ENCODE measurements at places on chromosomes 16 and 17. TPM values are rescaled to one million over a fixed set of nuclear protein-coding genes. Genes with fewer than 3 reads are reported as not detected.

The GP1BA gene
- total RNA-seq, result not detected

The CUEDC1 gene
- 4.6 TPM for total RNA-seq

The CLEC3A gene
- not detected for total RNA-seq

The SLC4A1 gene
- total RNA-seq, result not detected

The TNFRSF13B gene
- not detected for total RNA-seq

The SP6 gene
- 0.65 TPM for total RNA-seq

The MYH3 gene
- 0.40 TPM for total RNA-seq

The KRTAP4-3 gene
- total RNA-seq, result not detected

The ZNF597 gene
- 2.2 TPM for total RNA-seq

The PLA2G10 gene
- not detected for total RNA-seq

The MYL4 gene
- total RNA-seq, result 0.40 TPM

The STH gene
- not detected for total RNA-seq

The FOXL1 gene
- 0.60 TPM for total RNA-seq

GRCh38 chr16:58127033-58127556 lies 2.1 kb downstream of the CFAP20 start:
- DNase-seq, result peak; percentile 94

- DNase-seq, result no peak
Observed at GRCh38 chr16:83958137-83958845, 5.3 kb downstream of the OSGIN1 start.

DNA sequence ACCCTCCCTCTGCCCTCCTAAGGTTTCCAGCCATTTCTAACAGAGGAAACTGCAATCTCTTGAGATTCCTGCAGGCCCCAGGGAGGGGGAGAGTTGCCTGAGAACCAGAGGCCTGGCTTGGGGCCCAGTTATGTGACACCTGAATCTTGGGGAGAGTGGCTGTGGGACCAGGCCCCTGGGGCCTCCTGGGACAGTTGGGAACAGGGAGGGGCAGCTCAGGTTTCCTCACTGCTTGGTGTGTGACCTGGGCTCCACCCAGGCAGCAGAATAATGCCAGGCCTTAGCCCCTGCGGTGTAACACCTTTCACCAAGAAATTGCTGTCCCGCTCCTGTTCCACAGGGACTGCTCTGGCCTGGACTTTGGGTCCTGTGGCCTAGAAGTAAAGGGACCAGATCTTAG lies 44.3 kb upstream of the CRHR1 start:
- DNase-seq, result no peak

- DNase-seq, result no peak
Observed at GRCh38 chr16:77410449-77410848, 24.4 kb downstream of the ADAMTS18 start.

DNA sequence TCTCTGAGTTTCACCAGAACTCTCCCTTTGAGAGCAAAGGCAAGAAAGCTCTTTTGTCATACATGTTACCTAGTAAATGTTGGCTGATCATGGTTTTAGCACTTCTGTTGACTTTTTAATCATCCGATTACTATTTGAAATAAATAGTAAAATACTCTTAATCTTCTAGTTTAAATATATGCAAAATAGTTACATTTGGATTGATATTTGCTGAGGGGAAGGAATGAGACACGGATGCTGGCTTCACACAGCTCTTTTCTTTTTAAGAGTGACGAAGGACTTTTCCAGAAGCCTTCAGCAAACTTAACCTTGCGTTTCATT lies 9.4 kb downstream of the NFATC3 start:
- no peak for DNase-seq

DNA sequence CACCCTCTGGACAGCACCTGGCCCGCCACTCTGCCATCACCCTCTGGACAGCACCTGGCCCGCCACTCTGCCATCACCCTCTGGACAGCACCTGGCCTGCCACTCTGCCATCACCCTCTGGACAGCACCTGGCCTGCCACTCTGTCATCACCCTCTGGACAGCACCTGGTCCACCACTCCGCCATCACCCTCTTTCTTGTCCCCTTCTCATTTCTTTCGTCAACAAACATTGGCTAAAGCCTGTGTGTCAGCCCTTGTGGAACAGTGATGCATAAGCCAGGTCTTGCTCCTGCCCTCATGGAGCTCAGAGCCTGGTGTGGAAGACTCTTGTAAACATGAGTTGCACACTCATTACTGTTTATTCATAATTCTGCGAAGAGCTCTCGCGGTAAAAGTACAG lies 31.2 kb downstream of the CDK5R1 start:
- no peak for DNase-seq

DNA sequence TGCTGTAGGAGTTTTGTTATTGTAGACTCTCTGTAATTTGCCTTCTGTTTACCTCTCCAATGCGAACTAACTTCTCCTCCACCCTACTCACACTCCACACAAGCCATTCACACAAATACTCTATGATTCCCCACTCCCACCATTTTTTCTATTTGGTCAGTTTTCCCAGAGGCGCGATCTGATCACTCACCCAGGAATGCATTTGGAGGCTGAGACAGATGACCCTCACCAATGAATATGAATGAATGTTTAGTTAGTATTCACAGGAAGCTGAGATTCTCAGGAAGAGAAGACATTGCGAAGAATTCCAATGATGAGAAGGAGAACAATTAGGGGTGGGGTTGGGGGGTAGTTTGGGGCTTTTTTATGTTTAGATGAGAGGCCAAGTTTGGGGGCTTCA lies 10.5 kb upstream of the ANKFN1 start:
- DNase-seq, result no peak

GRCh38 chr17:30921544-30922196 lies at the start of gene ADAP2:
TSS of gene ADAP2 (plus strand) at chr17:30921945. CDS start at chr17:30922015, 70 bp downstream.
- peak; percentile 32 for DNase-seq

DNA sequence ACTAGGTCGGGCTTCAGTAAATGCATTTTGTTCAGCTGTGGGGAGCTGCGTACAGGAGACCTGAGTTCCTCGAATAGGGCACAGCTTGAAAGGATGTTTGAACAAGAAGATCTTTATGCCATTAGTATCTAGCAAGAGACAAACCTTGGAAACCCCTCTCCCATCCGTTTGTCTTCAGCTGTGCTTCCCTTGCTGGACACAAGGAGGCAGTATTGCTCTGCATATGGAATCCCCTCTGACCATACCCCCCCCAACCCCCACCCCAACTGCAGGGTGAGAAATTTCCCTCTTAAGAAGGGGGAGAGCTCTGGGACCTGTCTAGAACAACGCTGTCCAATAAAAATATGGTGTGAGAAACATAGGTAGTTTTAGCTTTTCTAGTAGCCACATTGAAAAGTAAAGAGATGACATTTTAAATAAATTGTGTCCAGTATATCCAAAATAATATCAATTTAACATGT lies 1.6 kb downstream of the MRM1 start:
- DNase-seq, result peak; percentile 73

DNA sequence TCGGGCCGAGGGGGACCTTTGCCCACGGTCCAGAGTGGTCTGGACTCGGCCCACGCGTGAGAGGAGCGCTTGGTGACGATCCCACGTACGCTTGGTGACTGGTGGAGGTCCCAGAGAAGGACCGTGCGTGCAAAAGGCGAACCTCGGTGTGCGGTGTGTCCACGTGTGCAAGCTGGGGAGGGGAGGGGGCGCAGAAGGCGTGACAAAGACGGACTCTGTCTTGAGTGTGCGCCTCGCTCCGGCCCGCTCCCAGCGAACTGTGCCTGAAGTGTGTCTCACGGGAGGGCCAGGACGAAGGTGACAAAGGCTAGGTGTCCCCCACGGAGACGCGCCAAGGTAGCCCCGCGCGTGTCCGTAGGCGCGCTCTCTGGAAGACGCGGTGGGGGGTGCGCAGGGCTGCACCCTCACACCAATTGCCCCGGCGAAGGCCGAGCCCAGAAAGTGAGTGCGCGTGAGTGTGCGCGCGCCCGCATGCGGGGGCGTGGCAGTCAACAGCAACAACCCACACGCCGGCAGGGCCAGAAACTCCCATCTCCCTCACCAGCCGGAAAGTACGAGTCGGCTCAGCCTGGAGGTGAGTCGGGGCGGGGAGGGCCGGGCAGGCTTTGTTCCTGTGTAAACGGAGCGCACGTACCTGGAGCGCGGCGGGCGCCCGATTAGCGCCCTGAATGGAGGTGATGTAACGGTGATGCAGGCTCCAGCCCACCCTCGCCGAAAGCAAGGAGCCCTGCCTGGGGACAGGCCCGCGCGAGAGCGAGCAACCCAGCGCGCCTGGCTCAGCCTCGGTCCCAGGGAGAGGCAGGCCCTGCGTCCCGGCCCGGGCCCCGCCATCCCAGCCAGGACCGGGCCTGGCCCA lies at the start of gene GPRC5C:
GPRC5C (plus strand) TSS at position 521 of the 856 bp plus-strand sequence. CDS start 7,689 bp downstream, outside the sequence.
- no peak for DNase-seq

GRCh38 chr16:57348327-57348726 lies 10.3 kb upstream of the CCL22 start:
- no peak for DNase-seq

GRCh38 chr16:31006086-31006385 lies 4.4 kb downstream of the STX1B start:
- DNase-seq, result no peak

GRCh38 chr17:65678546-65678945 lies 117.1 kb upstream of the AXIN2 start:
- no peak for DNase-seq

DNA sequence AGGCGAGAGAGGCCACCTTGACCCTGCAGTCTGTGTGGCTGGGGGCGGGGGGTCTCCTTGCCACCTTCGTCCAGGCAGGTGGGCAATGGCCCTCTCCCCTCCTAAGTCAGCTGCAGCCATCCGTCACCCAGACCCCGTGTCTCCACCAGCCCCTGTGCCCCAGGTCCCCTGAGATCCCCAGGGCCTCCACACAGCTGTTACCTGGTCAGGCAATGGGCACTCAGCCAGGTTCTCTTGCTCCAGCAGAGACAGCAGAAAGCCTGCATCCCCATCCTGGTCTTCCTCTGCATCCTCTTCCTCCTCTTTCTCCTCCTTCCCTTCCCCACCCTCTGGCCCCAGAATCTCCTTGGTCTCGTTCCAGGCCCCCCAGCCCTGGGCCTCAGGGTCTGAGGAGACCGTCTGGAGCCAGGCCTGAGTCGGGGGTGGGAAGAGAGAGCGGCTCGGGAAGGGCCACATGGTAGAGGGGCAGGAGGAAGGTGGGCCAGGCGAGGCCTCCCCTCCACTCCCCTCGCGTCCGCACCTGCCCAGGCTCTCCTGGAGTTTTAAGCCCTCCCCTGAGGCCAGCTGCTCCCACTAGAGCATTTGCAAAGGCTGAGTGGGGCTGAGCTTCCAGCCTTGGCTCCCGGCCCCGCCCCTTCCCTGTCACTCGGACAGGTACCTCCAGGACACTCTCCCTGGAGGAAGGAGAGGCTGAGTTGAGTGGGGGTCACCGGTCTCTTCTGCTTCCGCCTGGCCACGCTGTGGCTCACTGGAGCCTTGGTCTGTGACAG lies at the start of gene PABPN1L:
PABPN1L (minus strand) TSS at position 510 of the 770 bp plus-strand sequence; CDS start at position 456, 54 bp downstream.
- no peak for DNase-seq

- no peak for DNase-seq
Observed at GRCh38 chr16:57809276-57810196, 7.2 kb upstream of the KIFC3 start.

DNA sequence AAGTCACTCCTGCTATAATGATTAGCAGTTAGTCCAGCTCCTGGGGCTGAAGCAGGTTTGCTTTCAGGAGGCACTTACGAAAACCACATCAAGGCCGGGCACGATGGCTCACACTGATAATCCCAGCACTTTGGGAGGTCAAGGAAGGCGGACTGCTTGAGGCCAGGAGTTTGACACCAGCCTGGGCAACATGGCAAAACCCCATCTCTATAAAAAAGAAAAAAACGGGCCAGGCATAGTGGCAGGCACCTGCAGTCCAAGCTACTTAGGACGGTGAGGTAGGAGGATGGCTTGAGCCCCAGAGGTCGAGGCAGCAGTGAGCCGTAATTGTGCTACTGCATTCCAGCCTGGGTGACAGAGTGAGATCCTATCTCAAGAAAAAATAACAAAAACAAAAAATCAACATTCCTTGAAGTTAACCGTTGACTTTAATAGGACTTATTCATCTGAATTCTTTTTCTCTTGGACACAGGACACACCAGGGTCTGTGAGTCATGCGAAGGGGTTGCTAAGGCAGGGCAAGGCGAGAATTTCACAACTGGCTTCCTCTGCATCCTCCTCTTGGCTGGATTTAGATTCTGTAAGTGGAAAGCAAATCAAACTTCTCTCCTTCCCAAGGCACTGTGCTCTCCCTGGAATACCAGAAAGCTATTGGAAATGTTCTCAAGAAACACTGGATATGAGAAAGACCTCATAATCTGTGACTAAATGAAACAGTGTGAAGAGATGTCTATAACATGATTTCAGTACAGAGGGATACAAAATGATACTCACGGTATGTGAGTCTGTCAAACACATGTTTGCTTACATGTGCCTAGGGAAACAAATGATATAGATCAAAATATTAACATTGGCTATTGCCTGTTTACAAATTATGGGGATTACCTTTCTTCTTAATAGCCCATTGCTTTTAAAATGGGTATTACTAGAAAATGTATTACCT lies 99.5 kb downstream of the SYCE1L start:
- peak; percentile 98 for DNase-seq
